ENCODE measurements at places on chromosomes 2 and 18.

- DNase-seq, result no peak
Observed at GRCh38 chr2:39897273-39897672, 118.2 kb upstream of the THUMPD2 start.

DNA sequence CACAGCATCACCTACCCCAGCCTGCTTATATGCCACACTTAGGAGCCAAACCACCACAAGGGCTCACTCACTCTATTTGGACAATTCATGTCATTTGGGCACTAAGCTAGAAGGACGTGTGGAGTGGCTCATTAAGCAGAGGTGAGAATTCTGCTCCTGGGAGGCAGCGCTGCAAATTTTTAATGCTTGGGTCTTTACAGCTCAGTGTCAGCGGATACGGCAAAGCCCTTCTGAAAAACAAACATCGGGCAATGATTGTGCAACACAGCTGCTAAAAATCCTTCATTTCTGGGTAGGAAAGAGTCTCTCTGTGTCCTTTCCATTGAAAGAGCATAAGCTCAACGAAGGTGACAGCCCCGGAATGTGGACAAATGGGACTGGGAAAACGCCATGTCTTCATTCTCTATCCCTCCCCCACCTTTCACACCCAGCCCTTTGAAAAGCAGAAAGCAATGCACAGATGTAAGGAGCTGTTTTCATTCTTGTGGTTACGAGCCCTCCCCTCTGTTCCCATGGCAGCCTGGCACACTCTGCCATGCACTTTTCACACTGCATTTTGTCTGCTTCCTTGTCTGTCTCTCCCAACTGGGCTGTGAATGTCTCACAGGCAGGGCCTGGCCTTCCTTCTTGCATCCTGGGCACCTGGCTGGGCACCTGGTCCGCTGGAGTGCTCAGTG is 16.0 kb downstream of the TMEM177 start:
- DNase-seq, result no peak

GRCh38 chr18:23812546-23813440 is 123.5 kb downstream of the LAMA3 start:
- no peak for DNase-seq

GRCh38 chr18:78871618-78872017 is 108.0 kb upstream of the SALL3 start:
- peak; percentile 4 for DNase-seq

- no peak for DNase-seq
Observed at GRCh38 chr2:181354626-181355025, 102.6 kb upstream of the ITGA4 start.

- no peak for DNase-seq
Observed at GRCh38 chr2:100141906-100142305, 484 bp downstream of the AFF3 start.
